ENCODE measurements at places on chromosomes 2 and 18. TPM values are rescaled to one million over a fixed set of nuclear protein-coding genes. Genes with fewer than 3 reads are reported as not detected.

The COL5A2 gene
- 70.6 TPM for total RNA-seq

The NCKAP1 gene
- total RNA-seq = 96.1 TPM

The CD226 gene
- total RNA-seq = 0.15 TPM

The CD8A gene
- total RNA-seq = 0.51 TPM

The RAB10 gene
- total RNA-seq = 270 TPM

The ALPP gene
- total RNA-seq = 20.3 TPM

The WBP1 gene
- 77.7 TPM for total RNA-seq

The POTEI gene
- total RNA-seq = not detected

The SKOR2 gene
- not detected for total RNA-seq

The ZC3H6 gene
- total RNA-seq = 0.58 TPM

The HOXD13 gene
- total RNA-seq = 0.19 TPM

The TCF23 gene
- total RNA-seq = not detected

The POU3F3 gene
- total RNA-seq = 0.02 TPM

The KCMF1 gene
- total RNA-seq = 141 TPM

The MAPRE3 gene
- 11.4 TPM for total RNA-seq

The ALPI gene
- not detected for total RNA-seq

The ATP6V1B1 gene
- 1.8 TPM for total RNA-seq

The CYRIA gene
- 0.53 TPM for total RNA-seq

The CABLES1 gene
- total RNA-seq = 15.2 TPM

The PDE11A gene
- 0.42 TPM for total RNA-seq

The ARL4C gene
- 37.3 TPM for total RNA-seq

The TUBA3E gene
- total RNA-seq = 6.3 TPM

The IL36B gene
- total RNA-seq = not detected

The MYCN gene
- total RNA-seq = not detected

The ACMSD gene
- total RNA-seq = not detected

The SPATA3 gene
- total RNA-seq = not detected

The QPCT gene
- total RNA-seq = 22.8 TPM

The CHRND gene
- 0.09 TPM for total RNA-seq

The CHMP3 gene
- total RNA-seq = 143 TPM

The RTP5 gene
- not detected for total RNA-seq

The GNAL gene
- total RNA-seq = 8.4 TPM

The GATA6 gene
- total RNA-seq = 1.4 TPM

The POLE4 gene
- total RNA-seq = 126 TPM

The DSG2 gene
- total RNA-seq = 64.0 TPM

The LAMA1 gene
- total RNA-seq = 0.13 TPM

The SGPP2 gene
- 0.77 TPM for total RNA-seq

The GREB1 gene
- total RNA-seq = 3.9 TPM

The NT5C1B gene
- not detected for total RNA-seq

The AKAIN1 gene
- not detected for total RNA-seq

The GPR45 gene
- not detected for total RNA-seq

The ANKRD44 gene
- total RNA-seq = 4.9 TPM

The SEPTIN2 gene
- 283 TPM for total RNA-seq

The LBH gene
- 189 TPM for total RNA-seq

The CENPA gene
- 38.8 TPM for total RNA-seq

The CTAGE1 gene
- total RNA-seq = not detected

The STAM2 gene
- 8.6 TPM for total RNA-seq

The IL18R1 gene
- total RNA-seq = 1.2 TPM

The DLX2 gene
- 0.63 TPM for total RNA-seq

The EPB41L3 gene
- total RNA-seq = 0.41 TPM

The SIX2 gene
- 2.5 TPM for total RNA-seq

The MC2R gene
- not detected for total RNA-seq

The ARL6IP6 gene
- total RNA-seq = 25.0 TPM

The USP14 gene
- 66.9 TPM for total RNA-seq

The KLHL29 gene
- total RNA-seq = 7.9 TPM

The DNER gene
- 14.0 TPM for total RNA-seq

Data from A549 treated with dexamethasone at 1 μM for 4 hours (cell line).